NCI-H187 (cell line): ENCODE measurements at places on chromosomes 11 and 22.
A peak's percentile ranks its signal among the peaks of the same experiment; 100 is the strongest.

- no peak for DNase-seq
These were observed 32.8 kb upstream of the WNT7B start for GRCh38 chr22:46009730-46010129.

DNA sequence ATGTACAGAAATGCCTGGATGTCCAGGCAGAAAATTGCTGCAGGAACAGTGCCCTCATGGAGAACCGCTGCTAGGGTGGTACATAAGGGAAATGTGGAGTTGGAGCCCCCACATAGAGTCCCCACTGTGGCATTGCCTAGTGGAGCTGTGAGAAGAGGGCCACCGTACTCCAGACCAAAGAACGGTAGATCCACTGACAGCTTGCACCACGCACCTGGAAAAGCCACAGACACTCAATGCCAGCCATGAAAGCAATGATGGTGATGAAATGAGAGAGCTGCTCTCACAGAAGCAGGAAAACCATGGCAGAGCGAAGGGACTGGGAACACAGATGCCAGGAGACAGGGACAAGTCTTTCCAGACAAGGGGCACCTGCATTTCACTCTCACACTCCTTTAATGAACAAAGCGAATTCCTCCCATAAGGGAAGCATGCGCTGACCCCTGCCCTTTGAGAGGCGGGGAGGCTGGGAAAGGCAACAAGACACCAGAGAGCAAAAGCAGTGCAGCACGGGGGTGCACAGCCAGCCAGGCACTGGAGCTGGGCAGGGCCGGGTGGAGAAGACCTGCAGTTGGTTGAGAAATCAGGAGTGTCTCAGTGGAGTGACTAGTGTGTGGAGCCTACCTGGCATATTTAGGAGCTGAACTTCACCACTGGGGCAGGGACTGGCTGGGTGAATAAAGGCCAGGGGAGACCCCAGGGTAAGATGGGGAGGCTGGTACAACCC lies 1025.2 kb downstream of the TBC1D22A start:
- DNase-seq: no peak

DNA sequence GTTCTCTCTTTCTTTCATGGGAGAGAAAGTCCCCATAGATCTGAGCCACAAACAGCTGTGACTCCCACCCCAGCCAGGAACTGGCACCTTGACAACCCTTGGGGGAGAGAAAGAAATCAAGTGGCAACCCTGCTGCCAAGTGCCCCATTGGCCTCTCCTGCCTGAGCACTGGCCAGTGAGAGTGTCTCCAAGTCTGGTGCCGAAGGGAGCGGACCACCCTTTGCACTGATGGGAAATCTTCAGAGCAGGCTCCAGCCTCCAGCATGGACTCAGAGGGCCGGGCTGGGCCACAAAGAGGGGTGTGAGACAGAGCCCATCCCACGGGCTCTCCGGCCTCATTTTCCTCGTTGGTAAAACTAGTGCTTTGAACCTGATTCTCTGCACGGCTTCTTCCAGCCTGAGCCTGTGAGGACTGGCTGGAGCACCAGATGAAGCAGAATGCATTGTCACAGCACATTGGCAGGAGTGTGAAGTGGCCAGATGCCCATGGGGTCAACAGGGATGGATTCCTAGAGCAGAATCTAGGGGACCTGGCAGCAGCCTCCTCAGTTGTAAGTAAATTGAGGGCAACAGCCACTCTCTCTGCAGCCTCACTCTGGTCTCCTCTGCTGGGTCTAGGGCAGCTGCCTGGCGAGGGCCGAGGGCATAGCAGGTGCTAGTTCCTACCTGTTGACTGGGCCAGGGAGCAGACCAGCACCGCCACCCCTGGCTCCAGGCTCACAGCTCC lies 81.4 kb downstream of the TRIM29 start:
- DNase-seq: no peak

DNA sequence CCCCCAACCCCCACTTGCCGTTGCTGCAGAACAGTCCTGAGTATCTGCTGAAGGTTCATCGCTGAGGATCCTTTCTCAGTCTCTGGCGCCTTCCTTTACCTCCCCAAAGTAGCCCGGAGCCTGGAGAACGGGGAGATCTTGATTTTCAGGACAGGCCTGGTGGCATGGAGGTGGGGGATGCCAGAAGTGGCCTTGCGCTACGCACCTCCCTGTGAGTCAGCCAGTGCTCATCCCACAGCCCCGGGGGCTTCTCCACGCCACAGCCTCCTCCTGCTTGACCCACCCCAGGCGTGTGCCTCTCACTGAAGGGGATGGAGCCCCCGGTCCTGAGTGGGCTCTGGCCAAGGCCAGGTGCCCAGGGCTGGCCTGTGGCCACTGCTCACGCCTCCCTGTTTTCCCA lies 339.6 kb downstream of the TBC1D22A start:
- no peak for DNase-seq

DNA sequence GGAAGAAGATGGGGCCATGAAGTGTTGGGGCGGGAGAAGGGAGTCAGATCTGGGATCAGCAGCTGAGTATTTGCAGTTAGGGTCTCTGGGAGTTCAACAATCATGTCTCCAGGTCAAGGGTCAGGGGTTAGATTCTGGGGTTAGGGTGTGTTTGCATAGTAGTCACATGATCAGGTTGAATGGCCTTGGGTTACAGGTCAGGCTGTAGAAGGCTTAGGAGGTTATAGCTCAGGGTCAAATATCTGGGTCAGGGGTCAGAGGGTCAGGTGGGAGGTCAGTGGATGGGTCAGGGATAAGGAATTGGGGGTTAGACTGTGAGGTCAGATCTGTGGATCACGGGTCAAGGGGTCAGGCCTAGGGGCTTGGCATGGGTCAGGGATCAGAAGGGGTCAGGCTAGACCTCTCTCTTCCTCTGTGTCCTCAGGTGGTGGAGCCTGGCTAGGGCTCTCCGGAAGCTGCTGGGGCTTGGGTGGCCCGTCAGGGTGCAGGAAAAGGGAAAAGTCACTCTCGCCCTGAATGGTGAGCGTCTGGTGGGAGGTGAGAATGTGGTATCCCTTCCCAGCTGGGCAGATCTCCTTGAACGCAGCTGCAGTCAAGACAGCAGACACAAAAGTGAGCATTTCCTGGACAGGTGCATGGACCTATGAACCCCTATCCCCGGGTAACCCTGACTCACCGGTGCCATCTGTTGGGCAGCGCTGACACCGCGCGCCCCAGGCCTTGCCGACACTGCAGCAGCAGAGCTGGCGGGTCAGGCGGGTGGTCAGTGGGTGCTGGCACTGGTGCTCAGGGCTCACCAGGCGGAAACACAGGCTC lies 6.4 kb downstream of the LTBP3 start:
- DNase-seq: peak; percentile 52

DNA sequence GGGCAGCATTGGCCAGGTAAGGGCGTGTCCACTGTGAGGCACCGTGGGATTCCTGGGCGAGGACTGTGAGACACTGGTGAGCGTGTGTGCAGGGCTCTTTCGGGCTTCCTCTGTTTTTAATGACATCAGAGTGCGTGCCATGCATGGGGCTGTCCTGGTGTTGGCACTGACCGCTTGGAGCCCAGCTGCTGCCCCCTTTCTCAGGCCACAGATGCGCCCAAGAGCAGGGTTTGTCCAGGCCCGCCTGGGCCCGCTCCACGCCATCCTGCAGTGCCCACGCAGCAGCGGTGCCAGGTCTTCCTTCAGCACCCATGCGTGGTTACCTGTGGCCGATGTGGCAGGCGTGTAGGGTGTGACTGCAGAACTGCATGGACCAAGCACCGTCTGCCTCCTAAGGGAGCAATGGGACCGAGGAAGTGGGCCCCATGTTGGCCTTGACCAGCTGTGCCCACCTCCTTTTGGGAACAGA lies 72.3 kb upstream of the SEPTIN5 start:
- DNase-seq: no peak

DNA sequence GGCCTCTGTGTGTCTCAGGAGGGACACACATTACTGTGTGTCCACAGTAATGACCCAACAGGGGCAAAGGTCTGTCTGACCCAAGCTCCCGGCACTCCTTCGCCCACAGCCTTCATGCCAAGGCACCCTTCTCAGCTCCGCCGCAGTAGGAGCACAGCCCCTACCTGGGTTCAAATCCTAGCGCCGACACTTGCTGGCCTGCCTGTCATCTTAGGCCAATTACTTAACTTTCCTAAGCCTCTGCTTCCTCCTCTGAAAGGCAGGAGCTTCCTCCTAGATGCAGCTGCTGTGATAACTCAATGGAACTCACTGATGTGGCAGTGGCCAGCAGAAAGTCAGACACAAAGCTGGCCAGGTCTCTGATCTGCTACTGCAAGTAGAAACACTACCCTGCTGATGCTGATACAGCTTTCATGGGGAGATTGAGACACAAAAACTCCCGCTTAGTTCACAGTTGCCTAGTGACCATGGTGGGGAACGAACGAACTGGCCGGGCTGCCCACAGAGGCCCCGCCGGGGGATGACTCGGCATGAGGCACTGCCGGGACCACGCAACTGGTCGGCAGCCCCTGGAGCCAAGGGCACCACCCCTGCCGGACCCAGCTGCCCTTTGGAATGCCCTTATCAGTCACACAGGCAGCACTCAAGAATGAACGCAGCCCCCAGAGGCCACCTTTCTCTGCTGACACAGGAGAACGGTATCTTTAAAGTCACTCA lies 8.1 kb downstream of the EHD1 start:
- DNase-seq: no peak
